NCI-H526 (cell line): ENCODE measurements at places on chromosomes 11 and 22.

GRCh38 chr11:118975771-118976709 is 4.5 kb downstream of the FOXR1 start:
- no peak for DNase-seq

- no peak for DNase-seq
Measured at GRCh38 chr11:24457985-24458384, 38.9 kb upstream of the LUZP2 start.

- DNase-seq, result peak; percentile 74
Measured at GRCh38 chr11:45151362-45151982, 5.0 kb downstream of the PRDM11 start.

DNA sequence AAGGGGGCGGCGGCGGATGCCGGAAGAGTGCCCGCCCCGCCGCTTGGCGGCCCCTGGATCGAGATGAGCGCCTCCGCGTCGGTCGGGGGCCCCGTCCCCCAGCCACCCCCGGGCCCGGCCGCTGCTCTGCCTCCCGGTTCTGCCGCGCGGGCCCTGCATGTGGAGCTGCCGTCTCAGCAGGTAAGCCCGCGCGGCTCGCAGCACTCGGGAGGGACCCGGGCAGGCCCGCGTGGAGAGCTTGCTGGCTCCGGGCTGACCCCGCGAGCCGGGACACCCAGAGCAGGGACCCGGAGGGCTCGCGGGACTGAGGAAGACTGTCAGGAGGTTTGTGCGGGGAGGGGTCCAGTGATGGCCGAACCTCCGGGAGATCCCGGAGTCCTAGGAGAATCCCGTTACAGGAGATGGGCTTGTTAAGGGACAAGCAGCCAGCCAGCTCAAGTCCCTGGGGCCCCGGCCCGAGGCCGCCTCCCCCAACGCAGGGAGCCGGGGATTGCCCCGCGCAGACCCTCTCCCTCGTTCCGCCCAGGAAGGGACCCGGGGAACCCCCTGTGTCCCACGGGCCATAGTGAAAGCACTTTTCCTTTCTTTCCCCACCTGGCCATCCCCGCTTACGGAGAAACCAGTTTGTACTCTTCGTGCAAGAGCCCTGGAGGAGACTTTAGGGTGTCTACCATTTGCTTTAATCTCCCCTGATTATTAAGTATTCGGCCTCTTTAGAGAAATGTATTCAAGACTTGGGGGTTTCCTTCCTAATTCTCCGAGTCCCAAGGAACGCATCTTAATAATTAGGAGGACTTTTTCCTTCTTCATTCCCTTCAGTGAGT is 547 bp downstream of the UVRAG start:
- DNase-seq, result peak; percentile 88

GRCh38 chr11:60786811-60787567 is 1.9 kb downstream of the MS4A10 start:
- no peak for DNase-seq

DNA sequence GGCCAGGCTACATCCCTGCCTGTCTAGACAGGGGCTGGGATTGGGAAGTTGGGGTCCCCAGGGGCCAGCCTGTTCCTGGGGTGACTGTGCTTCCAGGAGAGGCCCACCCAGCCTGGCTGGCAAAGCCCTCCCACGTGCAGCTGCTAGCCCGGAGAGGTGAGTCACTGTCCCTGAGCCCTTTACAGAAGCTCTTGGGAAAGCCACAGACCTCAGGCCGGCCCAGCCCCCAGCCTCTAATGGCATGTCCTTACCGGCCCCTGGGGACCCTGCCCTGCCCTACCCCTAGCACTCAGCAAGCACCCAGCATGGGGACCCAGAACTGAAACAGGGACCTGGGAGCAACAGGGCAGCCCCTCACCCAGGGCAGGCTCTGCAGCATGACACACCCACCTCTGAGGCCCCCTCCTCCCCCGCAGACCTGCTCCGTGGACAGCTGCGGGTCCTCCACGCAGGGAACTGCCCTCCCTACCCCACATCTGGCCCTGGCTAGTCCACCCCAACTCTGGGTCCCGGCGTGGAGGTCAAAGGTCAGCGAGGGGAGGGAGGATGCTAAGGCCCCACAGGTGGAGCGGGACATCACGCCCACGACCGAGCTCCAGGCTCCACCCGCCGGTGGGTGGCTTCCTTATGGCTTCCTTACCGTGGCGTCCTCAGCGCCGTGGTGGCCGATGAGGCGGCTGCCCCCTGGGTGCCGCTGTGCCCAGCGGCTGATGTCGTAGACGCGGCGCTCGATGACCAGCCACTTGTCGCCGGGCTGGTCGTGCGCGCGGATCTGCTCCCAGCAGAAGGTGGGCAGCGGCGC is 615 bp downstream of the FADS3 start:
- DNase-seq, result peak; percentile 76

- DNase-seq, result no peak
Measured at GRCh38 chr11:128069665-128070064, 517.7 kb downstream of the ETS1 start.

DNA sequence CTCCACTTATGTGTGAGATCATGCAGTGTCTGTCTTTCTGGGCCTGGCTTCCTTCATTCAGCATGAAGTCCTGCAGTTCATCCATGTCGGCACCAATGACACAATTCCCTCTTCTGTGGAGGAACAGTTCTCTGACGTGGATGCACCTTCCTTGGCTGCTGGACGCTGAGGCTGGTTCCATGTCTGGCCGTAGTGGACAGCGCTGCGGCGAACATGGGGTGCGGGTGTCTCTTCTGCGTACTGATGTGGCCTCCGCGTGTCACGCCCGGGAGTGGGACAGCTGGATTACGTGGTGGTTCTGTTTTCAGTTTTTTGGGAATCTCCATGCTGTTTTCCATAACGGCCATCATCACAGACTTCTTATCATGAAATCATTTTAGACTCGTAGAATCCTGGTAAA is 16.9 kb upstream of the MUC2 start:
- no peak for DNase-seq

DNA sequence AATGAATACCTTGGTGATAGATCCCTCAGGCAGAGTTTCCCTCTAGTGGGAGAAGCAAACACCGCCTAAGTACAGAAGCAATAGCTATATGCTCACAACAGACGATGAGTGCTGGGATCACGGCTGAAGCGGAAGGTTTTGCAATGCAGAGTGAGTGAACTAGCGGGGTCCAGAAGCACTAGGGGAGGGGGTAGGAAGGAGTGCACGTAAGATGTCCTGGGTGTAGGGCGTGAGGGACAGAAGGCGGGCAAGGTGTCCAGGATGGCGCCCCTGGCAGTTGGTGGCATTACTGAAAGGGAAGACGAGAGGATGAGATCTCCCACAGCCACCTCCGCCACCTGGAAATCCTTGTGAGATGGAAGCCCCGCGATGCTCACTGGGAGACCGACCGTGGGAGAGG is 81.0 kb downstream of the ETS1 start:
- no peak for DNase-seq

- no peak for DNase-seq
Measured at GRCh38 chr22:19455033-19455432, 7.5 kb upstream of the C22orf39 start.

DNA sequence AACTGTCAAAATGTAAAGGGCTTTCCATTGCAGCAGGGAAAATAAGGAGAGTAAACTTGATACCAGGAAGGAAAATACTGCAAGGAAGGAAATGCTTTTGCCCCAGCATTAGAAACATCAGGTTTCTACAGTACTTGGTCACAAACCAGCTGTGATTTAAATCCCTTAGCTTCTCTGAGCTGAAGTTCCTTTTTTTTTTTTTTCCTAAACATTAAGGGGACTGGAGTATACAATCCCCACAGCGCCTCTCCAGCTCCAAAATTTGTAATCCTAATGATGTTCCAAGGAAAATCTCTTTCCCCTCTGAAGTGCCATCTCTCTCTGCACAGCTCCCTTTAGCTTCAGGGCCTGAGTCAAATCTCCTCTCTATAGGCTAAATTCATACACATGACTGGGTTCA is 220.5 kb upstream of the PITPNB start:
- DNase-seq, result no peak

- DNase-seq, result peak; percentile 83
Measured at GRCh38 chr11:87463486-87464102, 425.9 kb downstream of the TMEM135 start.

- no peak for DNase-seq
Measured at GRCh38 chr11:2612884-2613571, 86.8 kb downstream of the KCNQ1OT1 start.

GRCh38 chr11:26121466-26121865 is 210.5 kb upstream of the ANO3 start:
- DNase-seq, result no peak

DNA sequence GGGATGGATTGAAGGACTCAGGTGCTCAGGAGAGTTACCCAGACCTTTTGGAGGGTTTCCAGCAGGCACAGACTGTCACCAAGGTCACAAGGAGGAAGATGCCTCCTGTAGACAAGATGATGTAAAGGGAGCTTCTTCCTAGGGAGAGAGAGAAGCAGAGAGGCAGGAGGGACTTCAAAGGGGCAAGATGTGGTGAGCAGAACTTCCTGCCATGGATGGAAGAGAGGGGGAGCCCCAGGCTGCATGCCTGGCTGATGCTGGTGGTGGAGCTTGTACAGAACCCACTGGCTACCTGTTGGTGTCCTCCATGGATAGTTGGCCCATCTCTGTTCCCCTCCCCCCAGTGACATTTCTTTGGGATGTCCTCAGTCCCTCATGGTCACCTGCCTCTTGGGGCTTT is 4.2 kb downstream of the HEPN1 start:
- no peak for DNase-seq

GRCh38 chr22:29039148-29039547 is 22.5 kb downstream of the C22orf31 start:
- no peak for DNase-seq

DNA sequence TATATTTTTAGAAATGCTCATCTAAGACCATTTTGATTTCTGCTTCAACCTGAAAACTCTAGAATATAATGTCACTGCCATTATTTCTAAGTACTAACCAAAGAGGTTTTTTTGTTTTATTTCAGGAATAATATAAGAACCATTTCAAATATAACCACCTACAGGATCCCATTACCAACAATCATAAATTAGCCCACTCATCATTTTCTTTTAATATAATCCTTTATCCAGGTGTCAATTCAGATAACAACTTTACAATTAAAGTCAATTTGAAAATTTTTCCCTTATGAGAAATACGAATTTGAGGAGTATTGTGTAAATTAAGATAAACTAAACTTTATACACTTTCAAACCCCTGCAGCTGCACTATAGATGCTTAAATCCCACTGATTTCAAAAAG is 1043.0 kb upstream of the CNTN5 start:
- no peak for DNase-seq

DNA sequence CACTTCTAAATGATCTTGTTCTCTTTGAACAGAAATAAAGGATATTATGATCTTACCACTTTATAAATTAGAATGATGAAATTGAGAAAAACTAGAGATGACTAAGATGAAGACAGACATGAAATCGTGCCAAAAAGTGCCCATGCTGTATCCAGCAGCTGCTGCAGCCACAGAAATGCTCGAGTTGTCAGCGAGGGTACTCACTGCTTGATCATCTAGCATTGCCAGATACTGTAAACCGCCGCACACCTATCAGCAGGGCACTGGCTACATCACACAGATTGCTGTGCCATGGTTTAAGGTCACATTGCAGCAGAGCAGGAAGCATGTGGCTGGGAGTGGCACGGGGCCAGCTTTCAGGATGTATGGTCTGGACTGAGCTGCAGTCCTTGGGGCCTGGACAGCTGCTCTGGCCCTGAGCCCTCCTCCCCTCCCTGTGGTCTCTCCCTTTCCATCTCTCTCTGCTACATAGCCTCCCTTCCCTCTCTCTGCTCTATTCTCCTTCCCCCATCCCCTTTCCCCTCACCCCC is 51.0 kb upstream of the SEPTIN5 start:
- DNase-seq, result no peak

DNA sequence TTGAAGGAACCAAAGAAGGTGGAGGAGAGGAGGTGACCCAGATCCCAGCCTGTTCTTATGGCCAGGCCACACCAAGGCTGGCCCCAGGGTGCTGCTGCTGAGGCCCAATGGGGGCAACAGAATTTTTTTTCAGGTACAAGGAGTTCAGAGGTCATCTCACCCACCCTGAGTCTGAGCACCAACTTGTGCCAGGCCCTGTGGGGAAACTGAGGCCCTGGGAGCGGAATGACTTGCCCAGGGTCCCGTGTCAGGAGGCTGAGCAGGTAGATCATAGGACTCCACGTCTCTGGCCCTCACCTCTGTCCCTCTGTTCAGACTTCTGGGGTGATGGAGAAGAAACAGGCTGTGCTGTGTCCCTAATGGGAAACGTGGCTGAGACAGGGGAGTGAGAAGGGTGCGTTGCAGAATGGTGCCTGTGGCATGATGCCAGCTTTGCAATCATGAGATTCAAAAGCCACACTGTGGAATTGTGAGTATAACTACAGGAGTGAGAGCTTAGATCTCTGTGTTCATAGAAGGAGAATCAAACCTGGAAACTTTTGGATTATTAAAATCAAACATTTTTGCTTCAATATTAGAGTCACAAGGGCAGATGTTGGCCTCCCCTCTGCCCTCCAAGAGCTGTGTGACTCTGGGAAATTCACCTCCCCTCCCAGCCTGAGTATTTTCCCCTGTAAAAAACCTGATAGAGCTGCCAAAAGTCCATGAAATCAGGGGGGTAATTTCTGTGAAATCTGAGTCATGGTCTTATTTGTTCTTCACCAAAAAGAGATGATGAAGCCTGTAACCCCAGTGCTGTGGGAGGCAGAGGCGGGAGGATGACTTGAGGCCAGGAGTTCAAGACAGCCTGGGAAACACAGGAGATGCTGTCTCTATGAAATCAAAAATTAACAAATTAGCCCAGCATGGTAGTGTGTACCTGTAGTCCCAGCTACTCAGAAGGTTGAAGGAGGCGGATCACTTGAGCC is 874 bp downstream of the APOL1 start:
- DNase-seq, result no peak

DNA sequence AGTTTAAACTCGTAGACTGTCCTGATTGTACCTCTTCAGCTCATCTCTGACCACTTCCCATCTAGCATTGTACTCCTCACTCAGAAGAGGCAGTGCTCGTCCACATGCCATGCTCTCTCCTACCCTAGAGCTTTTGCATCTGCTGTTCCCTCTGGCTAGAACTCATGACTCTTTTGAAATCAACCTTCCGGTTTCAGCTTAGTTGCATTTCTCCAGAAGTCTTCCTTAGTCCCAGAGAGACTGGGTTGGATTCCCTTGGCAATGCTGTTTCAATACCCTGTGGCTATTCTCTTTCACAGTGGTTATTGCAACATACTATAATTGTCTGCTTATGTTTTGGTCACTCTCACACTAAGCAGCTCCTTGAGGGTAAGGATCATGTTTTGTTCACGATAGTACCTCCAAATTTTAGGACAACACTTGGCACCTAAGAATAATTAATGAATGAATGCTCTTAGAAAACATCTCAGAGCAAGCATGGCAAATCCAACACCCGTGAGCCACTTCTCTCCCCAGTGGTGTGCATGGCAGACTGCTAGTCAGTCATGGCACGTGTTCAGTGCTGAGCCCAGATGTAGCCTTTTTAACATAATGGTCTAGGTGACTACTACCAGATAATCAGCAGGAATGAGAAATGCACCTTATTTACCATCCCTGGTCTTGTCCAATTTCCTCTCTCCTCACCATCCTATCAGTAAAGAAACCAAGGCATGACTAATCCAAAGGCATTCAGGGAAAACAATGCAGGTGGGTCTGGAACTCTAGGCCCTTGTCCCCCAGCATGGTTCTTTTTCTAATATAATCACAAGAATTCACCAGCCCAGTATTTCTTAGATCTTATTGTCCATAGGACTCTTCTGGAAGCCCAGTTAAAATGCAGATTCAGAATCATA is 14.5 kb downstream of the SEPTIN3 start:
- DNase-seq, result no peak

- DNase-seq, result no peak
Measured at GRCh38 chr22:22816171-22816514, 71.5 kb upstream of the IGLL5 start.
